Pancreas (tissue), 10 donors: ENCODE measurements at places on chromosomes 3 and 15.

- no peak for DNase-seq
These were observed 101.6 kb upstream of the NR2E3 start for GRCh38 chr15:71708741-71709140.

DNA sequence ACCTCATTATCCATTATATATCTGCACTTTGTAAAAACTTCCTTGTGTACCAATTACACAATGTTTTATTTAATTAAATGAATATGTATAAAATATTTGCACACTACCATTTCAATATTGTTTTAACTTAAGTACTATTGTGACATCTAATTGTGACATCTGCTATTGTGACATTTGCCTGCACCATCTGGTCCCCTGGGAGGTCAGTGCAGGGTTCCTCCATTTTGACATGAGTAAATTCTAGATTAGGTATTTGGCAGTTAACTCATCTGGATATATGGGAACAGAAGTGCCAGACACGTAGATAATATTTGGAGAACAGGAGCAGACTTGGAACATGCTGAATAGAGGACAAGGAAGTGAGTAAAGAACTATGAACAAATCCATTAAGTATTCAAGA, 332.1 kb downstream of the VGLL3 start:
- DNase-seq, result no peak

DNA sequence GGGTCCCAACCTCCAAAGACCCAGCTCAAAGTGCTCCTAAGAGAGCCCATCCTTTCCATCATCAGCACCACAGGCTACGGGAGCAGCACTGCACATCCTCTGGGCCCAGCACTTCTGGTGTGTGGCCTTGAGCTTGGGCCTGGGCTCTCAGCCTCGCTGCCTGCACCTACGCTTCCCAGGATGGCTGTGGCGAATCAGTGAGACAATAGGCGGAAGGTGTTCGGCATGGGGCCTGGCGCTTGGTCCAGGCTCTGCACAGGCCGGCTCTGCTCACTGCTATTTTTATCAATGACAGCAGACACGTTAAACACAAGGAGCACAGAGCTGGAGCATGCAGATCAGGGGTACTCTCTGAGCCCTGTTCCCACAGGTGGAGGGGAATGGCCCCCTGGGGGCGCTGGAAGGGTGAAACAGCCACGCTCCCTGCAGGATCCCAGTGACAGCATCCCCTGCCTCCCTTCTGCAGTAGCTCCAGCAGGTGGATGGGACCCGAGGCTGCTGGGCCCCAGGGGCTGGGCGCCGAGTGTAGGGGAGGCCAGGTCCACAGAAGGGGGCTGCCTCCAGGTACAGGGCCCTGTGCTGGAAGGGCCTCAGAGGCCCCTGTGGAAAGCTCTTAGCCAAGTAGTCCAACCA, 90.0 kb upstream of the RPL32 start:
- no peak for DNase-seq

DNA sequence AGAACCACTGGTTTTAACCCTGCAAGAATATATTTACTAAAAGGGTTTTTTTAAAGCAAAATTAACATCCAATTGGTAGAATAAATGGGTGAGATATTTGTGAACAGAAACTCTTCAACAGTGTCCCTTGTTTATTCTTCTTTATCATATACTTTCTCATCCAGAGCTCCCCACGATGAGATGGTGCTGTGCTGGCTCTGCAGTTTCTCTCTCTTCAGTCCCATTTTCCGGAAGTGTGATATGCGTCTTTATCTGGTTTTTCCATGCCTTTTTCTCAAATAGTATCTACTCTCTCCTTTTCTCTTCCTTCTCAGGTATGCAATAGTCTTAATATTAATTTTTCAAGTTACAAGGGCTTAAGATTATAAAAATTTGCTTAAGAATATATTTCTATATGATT, 1.5 kb downstream of the EAF2 start:
- DNase-seq, result no peak

DNA sequence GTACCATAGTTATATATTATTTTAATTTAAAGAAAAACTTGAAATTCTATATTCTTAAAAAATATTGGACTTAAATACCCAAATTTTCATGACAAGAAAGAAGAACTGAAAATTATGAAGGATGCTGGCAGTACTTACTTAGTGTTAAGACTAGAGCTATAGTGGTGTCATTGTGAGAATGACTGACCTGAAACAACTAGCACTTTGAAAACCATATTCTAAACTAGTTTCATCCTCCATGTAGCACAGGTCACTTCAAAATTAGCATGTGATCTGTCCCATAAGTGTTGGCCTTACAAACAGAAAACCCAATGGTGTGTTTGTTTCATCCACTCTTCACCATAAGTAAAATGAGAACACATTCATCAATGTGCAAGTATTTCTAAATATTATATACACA, 208.6 kb downstream of the ZIC4 start:
- no peak for DNase-seq

- no peak for DNase-seq
These were observed 31.7 kb downstream of the EDEM1 start for GRCh38 chr3:5219216-5219615.

GRCh38 chr3:16516695-16517481, 3.4 kb upstream of the RFTN1 start:
- DNase-seq, result no peak

DNA sequence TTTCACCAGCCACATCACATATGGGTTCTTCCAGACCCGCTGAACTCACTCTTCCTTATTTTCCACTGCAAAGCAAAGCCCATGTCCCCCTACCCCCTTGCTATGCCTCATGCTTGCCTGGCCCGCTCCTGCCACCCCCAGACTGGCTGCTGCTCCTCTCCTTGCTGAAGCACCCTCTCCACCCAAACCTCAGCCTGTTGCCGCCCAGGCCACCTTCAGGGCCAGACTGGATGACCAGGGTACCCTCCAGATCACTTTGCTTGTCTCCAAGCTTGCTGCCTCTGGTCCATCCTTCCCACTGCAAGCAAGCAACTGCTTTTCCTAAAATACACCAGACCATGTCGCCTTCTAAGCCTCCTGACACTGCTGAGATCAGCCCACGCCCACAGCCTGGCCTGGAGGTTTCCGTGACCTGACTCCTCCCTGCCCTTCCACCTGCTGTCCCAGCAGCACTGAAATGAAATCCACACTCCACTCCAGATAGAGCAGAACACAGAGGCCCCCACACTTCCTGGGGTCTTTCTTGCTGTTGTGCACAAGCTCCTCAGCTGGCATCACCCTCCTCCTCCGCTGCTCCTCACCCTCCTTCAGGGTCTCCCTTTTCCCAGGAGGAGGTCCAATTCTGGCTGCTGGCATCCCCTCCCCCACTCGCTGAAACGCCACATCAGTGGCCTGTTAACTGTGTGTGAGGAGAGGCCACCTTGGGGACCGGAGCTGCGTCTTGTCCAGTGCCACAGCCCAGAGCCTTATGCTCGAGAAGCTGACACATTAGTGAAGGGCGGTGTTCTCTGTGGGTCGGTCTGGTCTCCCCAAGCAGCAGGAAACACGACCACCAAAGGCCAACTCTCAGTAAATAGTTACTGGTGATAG, 99.1 kb downstream of the ADCY5 start:
- no peak for DNase-seq

- DNase-seq, result no peak
These were observed 60.8 kb downstream of the USP13 start for GRCh38 chr3:179713643-179714090.

GRCh38 chr15:101258238-101259144, 6.6 kb upstream of the CHSY1 start:
- peak; percentile 52 for DNase-seq

DNA sequence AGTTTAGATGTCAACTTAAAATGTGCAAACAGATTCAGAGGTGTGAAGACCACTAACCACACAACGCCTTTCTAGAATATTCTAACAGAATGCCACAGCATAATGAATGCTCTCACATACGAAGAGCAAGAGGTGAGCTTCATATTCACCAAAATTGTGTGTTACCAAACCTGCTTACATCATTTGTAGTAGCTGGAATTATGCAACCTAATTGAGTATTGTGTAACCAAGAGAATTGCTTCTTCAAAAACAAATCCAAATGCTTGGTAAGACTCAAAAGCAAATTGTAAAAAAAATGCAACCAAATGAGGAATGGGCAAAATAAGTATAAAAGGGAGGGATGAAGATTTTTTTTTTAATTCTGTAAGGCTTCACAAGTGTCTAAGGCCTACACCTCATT, 160.7 kb downstream of the TAFA4 start:
- DNase-seq, result no peak

- no peak for DNase-seq
These were observed 180.5 kb downstream of the TAFA4 start for GRCh38 chr3:68751888-68752287.

DNA sequence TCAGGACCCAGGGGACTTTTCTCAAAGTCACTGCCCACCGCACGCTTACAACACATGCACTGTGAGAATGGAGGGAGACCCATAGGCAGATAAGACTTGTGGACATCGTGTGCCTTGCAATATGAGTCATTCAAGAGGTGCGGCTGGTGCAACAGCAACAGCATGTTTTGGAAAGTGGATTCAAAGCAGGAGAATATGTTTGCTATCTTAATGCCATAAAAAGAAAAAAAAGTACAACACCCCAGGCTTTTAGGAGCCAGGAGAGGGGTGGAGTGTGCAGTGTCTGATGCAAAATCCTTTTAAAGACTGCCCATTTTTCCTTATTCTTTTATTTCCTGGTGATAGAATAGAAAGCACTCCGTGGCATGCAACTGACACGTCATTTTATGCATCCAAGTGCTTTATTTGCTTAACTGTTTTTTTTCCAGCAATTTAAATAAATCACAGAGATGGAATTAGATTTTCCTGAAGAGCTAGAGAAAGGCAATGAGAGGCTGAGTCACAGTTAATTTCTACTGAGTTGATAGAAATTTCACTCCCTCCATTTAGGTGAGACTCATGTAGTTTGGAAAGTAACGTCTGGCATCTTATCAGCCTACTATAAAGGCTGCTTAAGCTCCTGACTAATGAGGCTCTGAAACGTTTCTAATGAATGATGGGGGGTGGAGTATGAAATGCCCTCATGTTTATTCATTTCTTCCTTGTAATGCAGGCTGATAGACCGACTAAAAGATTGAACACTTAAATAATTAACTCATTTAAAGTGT, 96.4 kb downstream of the NSUN3 start:
- no peak for DNase-seq

- DNase-seq, result no peak
These were observed 241.8 kb upstream of the MCTP2 start for GRCh38 chr15:93989440-93989998.

GRCh38 chr3:16229681-16230080, 35.1 kb downstream of the DPH3 start:
- DNase-seq, result no peak

DNA sequence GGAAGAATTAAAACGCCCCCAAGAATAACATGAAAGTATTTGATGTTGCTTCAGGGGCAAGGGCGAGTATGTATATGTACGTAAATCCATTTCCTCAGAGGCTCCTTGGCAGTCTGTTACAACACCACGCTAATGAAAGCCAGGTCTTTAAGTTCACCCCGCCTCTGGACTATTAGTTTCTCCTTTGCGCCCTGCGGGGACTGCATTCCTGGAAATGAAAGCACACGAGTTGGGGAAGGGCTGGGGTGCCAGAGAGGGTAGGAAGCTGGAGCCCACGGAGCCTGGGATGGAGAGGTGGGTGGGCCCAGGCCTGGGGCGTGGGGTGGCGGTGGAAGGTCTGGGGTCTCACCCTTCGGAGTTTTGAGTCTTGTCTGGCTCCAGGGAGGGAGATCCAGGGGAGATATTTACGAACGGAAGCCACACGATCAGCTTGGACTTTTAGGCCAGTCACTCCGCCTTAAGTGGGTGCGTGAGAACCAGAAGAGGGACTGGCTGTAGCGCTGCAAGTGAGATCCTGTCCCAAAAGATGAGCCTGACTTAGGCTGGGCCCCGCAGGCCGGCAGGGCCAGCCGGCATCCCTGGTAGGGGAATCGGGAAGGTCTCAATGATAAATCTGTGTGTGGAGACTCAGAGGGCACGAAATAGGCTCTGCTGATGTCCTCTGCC, 1.6 kb upstream of the PLCL2 start:
- DNase-seq, result peak; percentile 46

- DNase-seq, result peak; percentile 60
These were observed 542 bp downstream of the PLOD2 start for GRCh38 chr3:146160321-146160963.

- DNase-seq, result no peak
These were observed 10.3 kb downstream of the TRAK1 start for GRCh38 chr3:42101481-42101880.

GRCh38 chr3:127097481-127097880, 95.5 kb upstream of the PRR23E start:
- peak; percentile 20 for DNase-seq

GRCh38 chr15:70723927-70724326, 39.4 kb downstream of the UACA start:
- no peak for DNase-seq

GRCh38 chr3:160052385-160053047, 63.9 kb downstream of the IL12A start:
- no peak for DNase-seq
